Stimulated activated CD4-positive, alpha-beta T cell treated with anti-CD3 and anti-CD28 coated beads, Interleukin-12 subunit alpha, Interleukin-12 subunit beta, amount 100 ng/mL, for 4 hours (primary cell): ENCODE measurements at places on chromosomes 3 and 15.

DNA sequence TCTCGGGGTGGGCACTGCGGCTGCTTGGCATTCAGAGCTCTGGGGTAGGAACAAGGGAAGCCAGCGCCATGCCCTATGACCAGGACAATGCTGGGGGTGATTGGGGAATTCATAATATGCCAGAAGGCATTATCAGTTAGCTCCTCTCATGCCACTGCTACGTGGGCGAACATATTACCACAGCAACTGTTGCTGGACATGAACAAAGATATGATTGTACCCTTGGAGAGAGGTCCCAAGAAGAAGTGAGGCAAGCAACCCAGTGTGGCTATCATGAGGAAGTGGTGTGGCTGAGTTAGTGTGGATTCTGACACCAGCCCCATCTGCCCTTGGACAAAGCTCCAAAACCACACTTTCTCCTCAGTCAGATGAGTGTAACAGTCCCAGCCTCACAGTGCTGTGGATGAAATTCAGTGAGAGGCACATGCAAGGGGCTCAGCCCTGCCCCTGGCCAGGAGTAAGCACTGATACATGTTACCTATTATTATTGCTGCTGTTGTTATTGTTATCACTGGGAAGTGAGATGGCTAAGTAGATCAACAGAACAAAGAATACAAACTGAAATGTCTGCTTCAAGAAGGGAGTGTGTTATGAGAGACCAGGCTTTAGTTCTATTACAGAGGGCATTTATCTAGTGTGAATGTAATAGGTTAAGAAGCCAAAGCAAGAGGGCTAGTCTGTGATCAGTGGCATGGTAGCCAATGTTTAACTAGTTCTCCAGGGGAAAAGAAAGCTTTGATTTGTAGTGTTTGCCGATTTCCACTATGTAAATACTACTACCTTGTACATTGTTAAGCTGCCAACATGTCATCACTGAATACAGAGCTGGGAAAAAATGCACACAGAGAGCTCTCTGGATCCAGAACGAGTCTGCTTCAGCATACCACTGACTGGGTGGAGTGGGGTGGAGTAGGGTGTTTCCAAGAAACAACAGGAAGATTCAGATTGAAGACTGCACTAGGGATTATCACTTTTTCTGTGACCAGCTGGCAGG is 222.3 kb upstream of the EIF1B start:
- no peak for DNase-seq

DNA sequence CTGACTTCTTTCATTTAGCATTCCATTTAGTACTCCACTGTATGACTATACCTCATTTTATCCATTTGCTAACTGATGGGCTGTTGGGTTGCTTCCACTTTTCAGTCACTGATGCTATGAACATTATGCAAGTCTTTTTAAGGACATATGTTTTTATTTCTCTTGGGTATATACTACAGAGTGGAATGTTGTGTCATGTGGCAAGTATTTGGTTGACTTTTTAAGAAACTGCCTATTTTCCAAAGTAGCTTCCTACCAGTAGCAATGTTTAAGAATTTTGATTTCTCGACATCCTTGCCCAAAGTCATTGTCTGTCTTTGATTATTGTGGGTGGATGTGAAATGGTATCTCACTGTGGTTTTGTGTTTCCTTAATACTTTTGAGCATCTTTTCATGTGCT is 110.1 kb upstream of the TPM1 start:
- DNase-seq = no peak

DNA sequence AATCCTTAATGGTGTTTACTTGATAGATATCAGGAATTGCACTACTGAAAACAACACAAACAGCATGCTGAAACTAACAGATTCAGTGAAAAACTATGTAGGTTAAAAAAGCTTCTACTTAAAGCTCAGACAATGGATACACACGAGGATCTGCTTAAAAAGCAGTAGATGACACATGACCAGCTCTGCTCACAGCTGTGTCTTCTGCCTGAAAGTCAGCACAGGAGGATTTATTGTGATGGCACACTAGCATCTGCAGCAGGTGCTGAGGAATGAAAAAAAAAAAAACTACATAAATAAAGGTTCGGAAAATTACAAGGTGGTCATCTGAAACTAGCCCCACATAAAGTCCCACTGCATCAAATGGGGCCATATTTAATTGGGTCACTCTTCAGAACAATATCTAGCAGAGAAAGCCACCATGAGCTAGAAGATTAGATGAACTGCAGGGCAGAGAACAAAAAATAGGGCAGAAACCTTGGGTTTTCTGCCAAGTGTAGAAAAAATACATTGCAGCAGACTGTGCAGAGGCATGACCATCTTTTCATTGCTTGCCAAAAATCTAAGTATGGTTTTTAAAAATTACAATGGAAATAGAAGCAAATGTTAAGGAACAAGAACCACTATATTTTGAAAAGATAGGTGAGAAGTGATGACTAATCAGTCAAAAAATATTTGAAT is 13.2 kb upstream of the GOLM2 start:
- no peak for DNase-seq

GRCh38 chr3:195159814-195160165 is 111.2 kb downstream of the XXYLT1 start:
- DNase-seq = no peak

DNA sequence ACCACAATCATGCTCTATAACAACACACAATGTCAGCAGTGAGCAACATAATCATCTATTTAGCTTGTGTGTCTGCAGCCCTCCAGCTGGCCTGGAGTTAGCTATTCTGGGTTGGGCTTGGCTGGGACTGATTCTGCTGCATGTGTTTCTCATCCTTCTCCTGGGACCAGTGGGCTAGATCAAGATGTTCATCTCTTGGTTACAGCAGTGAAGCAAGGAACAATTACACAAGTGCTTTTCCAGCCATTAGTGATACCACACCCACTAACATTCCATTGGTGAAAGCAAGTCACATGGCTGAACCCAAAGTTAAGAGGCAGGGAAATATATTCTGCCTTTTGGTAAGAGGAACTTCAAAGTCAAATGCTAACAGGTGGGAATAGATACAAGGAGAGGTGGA is 14.6 kb downstream of the NUDT16 start:
- no peak for DNase-seq

DNA sequence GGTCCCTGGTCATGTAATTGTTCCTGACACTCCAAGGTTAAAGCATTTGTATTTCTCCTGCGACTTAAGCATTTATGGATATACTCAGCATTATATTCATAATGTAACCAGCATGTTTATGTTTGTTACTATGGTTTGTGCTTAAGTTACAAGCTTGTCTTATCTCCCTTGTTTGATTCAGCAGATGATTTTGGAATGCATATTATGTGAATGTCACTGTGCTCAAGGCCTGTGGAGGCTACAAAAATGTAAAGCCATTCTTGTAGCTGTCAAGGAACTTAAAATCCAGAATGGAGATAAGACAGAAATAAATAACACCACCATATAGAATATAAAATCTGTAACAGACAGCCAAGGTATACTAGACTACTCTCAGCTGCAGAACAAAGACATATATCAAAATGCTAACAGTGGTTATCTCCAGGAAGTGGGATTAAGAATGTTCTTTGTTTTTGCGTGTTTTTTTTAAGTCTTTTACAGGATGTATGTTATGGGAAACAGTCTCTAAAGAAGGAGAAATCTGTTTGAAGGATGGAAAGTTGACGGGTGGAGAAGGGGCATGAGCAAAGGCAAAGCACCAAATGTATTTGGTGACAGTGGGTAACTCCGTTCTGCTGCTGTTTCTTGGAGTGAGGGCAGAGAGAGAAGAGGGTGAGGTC is 61.4 kb downstream of the IGF2BP2 start:
- no peak for DNase-seq

DNA sequence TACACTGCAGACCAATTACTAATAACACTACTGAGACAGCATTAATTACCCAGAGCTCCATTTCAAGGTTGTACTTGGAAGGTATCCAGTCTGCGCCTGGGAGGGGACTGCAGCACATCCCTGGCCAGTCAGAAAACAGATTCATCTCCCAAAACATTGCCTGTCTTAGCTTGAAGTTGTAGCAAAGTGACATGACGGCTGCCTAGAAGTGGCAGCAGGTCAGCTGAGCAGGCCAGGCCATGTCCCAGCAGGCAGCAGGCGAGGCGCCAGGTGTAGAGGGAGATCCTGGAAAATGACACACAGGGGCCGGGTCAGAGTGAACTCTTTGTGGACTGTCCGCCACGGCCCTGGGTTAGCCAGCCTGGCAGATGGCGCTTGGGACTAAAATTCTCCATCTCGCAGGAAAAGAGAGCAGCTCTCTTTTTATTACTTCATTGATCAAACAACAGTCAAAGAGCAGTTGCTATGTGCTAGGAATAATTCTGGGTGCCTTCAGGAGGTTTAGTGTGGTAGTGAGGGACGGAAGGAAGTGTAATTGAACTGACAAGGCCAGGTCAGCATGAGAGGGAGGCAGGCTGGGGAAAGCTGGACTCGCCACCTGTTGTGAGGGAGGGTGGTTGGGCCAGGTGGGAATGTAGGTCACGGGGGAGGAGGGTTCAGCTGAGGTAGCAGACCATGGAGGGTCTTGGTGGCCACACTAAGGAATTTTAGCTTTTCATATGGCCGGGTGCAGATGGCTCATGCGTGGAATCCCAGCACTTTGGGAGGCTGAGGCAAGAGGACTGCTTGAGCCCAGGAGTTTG is 1.3 kb upstream of the MAP6D1 start:
- DNase-seq = no peak

DNA sequence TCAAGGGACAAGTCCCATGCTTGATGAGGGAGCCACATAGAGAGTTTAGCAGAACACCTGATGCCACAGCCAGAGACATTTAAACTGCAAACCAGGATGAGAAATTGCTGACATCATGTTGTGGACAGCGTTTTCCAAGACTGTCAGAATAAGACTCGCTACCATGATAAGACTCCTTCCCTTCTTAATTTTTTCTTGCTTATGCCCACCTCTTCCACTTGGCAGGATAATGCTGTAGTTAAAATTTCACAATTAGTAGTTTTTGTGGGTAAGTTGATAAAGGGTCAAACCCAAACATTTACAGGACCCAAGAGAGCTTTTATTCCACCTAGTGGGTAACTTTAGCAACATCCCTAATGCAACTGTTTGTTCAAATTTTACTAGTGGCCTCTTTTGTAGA is 3.0 kb upstream of the PIAS1 start:
- DNase-seq = no peak

- DNase-seq = no peak
These were observed 4.7 kb downstream of the SEMA3G start for GRCh38 chr3:52440249-52440551.

DNA sequence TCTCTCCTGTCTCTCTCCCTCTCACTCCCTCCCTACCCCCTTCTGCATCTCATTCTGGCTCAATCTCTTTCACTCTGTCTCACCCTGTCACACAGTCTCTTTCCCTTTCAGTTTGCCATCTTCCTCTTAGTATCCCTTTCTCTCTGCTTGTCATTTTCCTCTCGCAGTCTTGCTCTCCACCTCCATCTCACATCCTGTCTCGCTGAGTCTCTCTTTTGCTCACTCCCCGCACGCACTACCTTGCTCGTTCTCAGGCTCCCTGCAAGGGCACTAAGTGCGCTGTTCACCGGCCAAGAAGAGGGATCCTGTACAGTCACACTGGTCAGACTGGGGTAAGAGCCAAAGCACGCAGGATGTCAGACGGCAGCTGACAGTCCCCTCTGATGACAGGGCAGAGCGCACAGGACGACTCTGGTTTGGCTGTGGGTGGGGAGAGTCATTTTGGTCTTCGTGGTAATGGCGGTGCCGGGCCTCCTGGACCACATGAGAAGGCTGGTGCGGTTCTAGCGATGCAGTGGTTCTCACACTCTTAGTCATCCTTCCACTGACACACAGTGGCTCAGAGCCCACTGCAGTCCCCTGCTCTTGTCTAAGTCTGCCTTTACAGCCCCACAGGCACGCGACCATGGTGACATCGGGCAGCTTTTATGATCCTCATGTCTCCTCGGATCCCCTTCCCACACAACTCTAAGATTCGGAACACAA is 356.8 kb downstream of the FOXP1 start:
- DNase-seq = peak; percentile 80

DNA sequence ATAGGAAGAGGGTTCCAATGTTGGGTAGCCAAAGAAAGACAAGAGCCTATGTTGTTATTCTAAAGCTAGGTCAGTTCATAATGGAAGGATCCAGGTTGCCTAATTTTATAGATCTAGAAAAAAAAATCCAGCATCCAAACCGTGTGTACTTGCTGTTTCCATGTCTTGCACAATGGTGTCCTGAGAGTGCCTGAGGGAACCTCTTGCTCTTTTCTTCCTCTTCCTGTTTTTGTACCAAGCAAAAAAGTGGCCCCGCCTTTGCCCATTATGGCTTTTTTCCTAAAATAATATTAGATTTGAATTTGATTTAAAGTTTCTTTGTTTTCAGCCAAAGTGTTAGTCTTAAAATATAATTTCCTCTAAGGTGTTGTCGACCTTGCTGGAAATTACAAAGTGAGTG is 224.4 kb downstream of the RYR3 start:
- no peak for DNase-seq

DNA sequence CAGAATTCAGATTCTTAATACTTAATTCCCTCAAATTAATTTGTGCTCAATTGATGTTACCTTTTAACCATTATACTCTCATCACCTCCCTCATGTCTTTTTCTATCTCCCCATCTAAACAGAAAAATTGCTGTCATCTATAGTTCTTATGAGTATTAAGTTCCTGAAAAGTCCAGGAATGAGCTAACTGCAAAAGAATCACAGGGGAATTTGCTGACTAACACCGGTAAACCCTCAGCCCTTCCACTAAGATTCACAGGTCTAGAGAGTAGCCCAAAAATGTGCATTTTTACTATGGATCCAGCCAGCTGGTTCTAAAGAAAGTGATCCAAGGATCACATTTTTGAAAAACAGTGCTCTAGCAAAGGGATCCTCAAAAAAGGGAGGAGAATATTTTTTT is 67.0 kb downstream of the SETD2 start:
- DNase-seq = no peak

DNA sequence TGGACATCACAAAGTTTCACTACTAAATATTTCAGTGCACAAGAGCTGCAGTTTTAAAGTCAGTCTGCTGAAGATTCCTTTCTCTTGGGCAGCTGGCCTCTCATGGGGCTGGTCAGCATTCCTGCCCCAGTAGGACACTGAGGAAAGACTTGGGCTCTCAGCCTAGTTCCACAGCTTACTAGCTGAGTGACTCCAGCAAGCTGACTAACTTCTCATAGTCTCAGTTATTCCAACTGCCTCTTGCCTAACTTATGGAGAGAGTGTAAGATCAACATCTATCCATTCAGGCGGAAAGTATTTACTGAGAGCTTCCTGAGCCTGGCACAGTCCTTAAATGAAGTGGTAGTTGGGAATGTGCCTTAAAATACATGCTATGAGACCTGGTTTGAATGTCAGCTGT is 27.0 kb downstream of the TM4SF4 start:
- DNase-seq = no peak

DNA sequence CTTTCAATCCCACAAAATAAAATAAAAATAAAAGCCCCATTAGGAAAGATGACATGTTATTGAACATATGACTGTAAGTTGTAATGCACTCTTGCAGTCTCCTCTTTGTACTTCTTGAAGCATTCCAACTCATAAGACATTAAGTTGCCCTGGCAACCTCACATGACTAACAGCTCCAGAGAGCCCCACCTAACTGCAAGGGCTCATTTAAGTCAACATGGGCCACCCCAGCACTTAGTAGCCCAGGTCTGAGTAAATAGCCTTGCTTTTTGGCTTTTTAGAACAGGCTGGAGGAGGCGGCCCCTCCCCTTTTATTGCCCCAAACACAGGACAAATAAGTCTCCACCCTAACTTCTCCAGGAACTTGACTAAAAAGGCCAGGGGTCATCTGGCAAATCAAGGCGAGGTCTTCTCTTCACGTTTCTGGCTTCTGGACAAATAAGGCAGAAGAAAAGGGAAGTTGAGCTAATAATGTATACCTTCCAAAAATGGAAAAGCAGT is 135.1 kb downstream of the TMCO5A start:
- no peak for DNase-seq
